ENCODE measurements at places on chromosomes 1 and 21. TPM values are rescaled to one million over a fixed set of nuclear protein-coding genes. Genes with fewer than 3 reads are reported as not detected.

- DNase-seq, result no peak
Observed at GRCh38 chr1:16924216-16924918, 2.6 kb downstream of the CROCC start.

GRCh38 chr1:228030451-228031201 lies 23.8 kb downstream of the WNT3A start:
- DNase-seq, result no peak

DNA sequence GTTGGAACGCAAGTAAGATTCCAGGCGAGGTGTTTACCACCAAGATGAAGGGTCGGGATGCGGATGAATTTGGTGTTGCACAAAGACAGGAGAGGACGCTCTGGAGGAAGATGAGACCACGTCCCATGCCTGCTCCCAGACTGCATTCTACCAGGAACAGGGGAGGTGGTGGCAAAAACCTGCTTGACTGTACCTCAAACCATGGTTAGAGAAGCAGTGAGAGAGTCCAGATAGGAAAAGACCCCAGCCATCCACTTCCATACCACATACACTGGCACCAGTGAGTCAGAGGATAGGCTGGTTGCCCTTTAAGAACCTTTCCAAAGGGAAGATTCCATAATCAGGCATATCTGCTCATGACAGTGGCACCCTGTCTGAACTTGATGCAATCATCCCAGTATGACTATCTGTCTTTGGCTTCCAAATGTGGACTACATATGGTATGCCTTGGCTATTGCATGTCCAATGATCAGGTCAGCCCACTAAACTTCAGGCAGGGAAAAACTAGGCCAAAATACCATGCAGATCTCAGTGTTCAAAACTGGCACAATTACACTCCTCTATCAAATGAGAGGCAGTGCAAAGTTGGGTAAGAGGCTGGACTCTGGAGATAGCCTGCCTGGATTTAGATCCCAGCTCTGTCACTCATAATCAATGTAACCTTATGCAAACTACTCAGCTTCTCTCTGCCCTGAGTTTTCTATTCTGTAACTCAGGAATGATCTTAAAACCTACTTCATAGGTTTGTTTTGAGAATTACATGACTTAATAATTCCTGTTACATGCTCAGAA lies 20.6 kb downstream of the NPR1 start:
- DNase-seq, result no peak

DNA sequence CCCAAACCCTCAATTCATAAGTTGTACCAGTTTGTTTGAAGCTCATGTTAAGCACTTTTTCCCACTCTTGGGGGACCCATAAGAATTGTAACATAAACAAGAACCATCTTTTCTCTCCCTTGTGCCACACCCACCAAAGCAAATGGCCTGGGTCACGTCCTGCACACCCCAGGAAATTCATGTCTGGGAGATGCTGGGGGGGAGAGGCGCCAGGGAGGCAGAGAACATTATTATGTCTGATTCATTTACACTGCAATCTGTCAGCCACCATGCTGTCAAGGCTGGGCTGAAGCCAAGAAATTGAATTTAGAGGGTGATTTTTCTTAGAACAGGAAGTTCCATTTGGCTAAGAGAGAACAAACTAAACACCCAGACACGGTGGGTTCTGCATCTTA lies 37.2 kb upstream of the IPO9 start:
- DNase-seq, result no peak

GRCh38 chr1:63929106-63929478 lies 155.3 kb downstream of the ROR1 start:
- no peak for DNase-seq

DNA sequence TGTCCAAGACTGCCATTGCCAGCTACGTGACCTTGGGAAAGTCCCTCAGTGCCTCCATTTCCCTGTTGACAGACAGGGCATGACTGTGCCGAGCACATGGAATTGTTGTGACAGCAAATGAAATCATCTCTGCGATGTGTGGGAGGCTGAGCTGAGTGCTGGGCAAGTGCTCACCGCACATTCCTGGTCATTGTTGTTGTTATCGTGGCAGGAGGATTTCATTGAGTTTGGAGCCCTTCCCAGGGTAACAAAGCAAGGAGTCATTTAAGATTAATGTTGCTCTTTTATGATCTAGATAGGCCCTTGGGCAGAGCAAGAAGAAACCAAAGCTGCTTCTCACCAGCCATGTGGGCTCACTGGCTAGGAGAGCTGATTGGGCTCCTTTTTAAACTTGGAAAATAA lies 39.6 kb upstream of the ITPKB start:
- no peak for DNase-seq

DNA sequence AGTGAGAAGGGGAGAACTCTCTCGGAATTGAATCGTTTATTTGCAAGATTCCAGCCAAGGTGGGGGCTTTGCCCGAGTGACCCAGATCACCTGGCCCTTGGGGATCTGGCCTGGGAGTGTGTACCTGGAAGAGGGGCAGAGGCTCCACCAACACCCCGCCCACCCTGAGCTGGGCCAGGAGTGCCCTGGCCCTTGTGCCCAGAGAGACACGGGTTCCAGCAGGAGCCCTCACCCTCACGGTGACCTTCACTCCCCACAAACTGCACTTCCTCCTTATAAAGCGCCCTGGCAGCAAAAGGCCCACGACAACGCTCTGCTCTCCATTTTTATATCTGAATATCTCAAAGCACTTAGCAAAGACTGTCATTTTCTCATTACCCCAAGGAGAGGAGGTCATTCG lies 16.6 kb downstream of the CASZ1 start:
- no peak for DNase-seq

DNA sequence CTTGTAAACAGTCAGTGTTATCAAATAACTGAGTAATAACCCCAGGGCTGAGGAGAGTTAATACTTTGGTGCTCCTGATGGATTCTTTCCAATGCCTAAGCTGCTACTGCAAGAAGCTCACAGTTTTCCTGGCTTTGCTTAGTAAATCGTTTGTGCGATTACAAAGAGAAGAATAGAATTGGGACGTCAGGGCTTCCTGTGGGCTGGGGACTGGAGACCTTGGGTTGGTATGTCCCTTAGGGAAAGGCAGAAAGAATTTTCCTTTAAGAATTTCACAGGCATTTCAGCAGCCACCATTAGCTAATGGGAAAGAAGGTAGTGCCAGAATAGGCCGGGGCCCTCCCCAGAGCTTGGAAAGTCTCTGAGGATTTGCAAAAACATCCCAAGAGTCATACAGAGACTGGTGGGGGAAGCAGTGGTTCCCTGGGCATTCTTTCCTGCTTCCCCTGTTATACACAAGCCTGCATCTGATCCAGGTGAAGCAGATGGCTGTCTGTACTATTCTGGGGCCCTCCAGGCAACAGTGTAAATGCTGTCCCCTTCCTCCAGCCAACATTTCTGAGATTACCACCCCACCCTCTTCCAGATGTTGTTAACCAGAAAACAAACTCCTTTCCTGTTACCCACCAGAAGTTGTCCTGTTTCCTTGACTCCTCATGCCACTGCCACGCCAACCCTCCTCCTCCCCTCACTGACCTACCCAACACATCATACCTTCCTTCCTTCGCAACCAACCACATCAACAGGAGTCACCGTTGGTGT lies 40.2 kb downstream of the PLXNA2 start:
- no peak for DNase-seq

DNA sequence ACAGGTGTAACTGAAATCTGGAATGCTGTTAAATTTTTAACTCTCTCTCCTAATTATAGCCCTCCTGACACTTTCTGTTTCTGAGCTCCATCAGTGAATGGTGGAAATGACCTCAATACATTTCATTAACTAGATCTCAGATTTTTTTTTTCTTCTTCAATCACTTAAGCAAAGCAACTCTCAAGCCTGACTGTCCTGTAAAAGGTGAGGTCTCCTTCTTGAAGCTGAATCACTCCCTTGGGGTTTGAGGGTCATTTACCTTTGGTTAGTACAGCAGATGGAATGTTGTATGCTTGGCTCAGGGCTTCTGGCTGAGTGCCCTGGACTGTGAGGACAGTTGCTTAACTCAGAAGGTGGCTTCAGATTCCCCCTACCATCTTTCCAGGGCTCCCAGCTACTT lies 518.7 kb downstream of the PTPRC start:
- DNase-seq, result no peak

Gene TDRD10
- total RNA-seq, result not detected

Gene ZNF593OS
- total RNA-seq, result not detected

Gene OR2T4
- total RNA-seq, result not detected
